LNCaP clone FGC (cell line): ENCODE measurements at places on chromosomes 6 and 20.

- DNase-seq, result no peak
Observed at GRCh38 chr6:144215402-144215931, 65.2 kb downstream of the STX11 start.

DNA sequence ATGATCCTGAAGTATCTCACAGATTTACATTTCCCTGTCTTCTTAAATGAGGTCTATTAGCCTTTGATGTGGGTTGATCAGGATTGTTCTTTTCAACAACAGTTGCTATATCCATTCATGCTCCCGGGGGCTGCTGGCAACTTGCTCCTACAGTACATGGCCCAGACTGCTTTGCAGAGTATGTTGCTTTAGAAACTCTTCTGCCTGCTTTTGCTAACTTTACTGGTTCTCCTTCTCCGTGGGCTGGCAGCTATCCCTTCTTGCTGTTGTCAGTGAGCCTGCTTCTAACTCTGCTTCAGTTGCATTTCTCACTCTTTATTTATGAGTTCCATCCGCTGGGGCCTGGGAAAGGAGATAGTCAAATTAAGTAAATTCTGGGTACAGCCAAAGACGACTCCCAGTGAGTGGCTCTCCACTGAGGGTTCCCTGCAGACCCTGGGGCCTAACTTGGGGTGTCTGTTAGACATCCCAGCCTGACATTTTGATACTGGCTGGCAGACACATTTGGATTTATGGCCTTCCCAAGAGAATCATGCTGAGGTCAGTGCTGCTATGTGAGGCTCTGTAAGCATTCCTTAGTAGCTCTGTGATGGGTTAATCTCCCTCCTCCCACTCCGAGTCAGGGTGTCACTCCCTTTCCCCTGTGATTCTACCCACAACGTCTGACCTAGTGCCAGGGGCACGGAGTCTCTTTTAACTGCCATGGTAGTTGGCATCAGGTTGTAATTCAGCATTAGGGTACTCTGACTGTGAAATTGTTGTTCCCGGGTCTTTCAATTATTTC is 73.6 kb downstream of the SLX4IP start:
- DNase-seq, result no peak

DNA sequence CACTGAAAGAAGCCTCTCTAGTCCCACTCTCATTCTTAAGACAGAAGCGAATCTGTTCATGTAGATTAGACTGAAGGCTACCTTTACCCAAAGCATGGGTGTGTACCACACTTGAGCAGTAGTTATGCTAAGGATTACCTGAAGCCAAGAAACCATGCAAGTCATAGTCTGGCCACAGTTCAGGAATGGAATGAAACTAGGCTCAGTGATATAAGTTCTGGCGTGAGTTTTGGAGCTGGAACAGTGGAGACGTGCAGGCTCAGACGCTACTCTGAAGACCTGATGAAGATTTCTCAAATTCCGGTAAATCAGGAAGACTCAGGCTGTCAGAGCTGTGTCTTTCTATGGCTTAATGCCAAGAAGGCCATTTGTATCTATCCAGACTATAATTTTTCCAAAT is 219.9 kb downstream of the HDGFL1 start:
- no peak for DNase-seq

GRCh38 chr6:79630380-79630882 is 698 bp upstream of the SH3BGRL2 start:
- no peak for DNase-seq

- no peak for DNase-seq
Observed at GRCh38 chr6:81238390-81238789, 514.1 kb downstream of the TENT5A start.

GRCh38 chr6:53536561-53536960 is 8.3 kb downstream of the GCLC start:
- DNase-seq, result no peak

- DNase-seq, result no peak
Observed at GRCh38 chr6:78844899-78845298, 22.5 kb upstream of the IRAK1BP1 start.
